ENCODE measurements at places on chromosomes 2 and 18.

DNA sequence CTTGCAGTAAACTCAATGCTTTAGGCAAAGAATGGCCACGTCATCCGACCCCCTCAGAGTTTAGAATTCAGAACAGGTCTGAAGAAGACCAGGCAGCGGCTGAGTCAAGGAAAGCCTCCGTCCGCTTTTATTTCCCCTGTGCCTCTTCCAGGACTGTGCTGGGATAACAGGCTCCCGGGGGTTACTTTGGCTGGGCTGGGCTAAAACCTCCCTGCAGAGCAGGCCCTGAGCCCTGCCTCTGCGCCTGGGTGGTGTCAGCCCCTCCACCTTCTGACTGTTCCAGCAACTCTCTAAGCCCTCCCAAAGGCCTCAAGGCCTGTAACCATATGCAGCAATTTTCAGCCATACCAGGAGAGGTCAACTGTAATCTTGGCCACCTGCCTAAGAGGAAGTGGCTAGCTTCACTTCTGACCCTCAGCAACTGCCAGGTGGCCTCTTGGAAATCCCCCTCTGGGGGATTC is 166.5 kb downstream of the RPIA start:
- no peak overlapping the region for H3K27ac ChIP-seq
- H3K4me1 ChIP-seq, result no peaks in the 10 kb centered on the region
- H3K4me3 ChIP-seq, result no peak overlapping the region
- DNase-seq, result no peak

- peak overlapping the region; percentile 73 for H3K4me3 ChIP-seq
- H3K27ac ChIP-seq, result no peak overlapping the region
- DNase-seq, result no peak
- H3K36me3 ChIP-seq, result no peaks in the 10 kb centered on the region
- H3K27me3 ChIP-seq, result peaks cover 75% of the 10 kb centered on the region
These were observed 481 bp downstream of the BCL11A start for GRCh38 chr2:60552851-60553494.

- no peak overlapping the region for H3K27ac ChIP-seq
- H3K27me3 ChIP-seq, result no peaks in the 10 kb centered on the region
- H3K36me3 ChIP-seq, result no peaks in the 10 kb centered on the region
- DNase-seq, result no peak
- H3K4me1 ChIP-seq, result peaks cover 14% of the 10 kb centered on the region
- H3K4me3 ChIP-seq, result no peak overlapping the region
These were observed 8.1 kb downstream of the TEX44 start for GRCh38 chr2:231600619-231601355.

- no peak for DNase-seq
- no peak overlapping the region for H3K27ac ChIP-seq
- H3K4me3 ChIP-seq, result no peak overlapping the region
These were observed 201.9 kb upstream of the RBMS1 start for GRCh38 chr2:160695402-160696086.

DNA sequence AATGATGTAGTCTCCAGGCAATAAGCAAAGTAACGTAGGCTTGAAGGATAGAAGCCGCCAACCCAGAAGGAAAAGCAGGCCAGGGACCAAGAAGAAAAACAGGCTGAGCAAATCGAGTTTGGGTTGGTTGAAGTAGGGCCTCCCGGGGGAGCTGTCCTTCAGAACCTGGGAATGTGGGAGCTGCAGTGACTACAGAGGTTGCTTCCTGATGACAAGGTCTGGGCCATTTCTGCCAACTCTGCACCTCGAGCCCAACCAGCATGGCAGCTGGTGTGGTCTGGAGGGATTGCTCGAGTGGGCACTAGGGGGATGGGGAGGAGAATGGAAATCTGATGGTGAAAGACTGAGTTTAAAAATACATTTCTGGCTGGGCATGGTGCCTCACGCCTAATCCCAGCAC is 14.1 kb downstream of the ACMSD start:
- no peaks in the 10 kb centered on the region for H3K27me3 ChIP-seq
- no peak overlapping the region for H3K4me3 ChIP-seq
- DNase-seq, result no peak
- H3K27ac ChIP-seq, result no peak overlapping the region
- no peaks in the 10 kb centered on the region for H3K36me3 ChIP-seq

DNA sequence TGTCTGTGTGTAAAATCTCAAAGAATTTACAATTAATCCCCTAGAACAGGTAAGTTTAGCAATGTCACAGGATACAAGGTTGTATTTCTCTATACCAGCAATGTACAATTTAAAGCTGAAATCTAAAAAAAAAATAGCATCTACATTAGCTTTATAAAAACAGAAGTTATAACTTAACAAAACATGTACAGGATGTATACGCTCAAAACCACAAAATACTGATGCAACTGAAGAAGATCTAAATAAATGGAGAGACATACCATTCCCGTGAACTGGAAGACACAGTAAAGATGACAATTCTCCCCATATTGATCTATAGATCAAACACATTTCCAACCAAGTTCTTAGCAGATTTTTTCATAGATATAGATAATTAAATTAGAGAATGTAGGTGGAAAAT is 17.5 kb upstream of the RANBP2 start:
- H3K36me3 ChIP-seq, result no peaks in the 10 kb centered on the region
- no peak for DNase-seq
- no peak overlapping the region for H3K27ac ChIP-seq
- no peaks in the 10 kb centered on the region for H3K27me3 ChIP-seq

DNA sequence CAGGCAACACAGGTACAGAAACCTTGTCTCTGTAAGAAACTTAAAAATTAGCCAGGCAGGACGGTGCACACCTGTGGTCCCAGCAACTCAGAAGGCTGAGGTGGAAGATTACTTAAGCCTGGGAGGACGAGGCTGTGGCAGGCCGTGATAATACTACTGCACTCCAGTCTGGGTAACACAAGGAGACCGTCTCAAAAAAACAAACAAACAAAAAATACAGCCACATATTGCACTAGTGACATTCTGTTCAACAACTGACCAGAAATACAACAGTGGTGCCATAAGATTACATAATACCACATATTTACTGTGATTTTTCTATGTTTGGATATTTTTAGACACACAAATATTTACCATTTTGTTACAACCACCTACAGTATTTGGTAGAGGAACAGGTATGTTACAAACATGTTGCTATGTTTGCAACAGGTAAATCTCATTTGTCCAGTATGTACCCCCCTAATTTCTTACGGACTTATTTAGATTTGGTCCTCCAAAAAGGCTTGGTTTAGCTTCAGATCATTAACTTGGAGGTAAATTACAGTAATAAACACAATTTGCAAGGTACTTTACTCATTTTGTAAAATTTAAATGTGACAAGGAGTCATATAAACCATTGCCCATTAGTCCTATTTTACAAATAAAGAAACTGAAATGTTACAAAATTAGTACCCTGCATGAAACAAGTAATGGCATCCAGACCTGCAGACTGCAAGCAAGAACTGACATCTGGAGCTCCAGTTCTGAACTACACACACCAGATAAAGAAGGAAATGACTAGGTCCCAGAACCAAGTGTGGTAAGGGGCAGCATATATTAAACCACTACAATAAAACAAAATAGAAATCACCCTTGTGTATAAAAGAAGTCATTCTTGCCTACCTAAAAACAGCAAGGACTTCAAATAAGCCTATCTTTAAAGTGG is 36.8 kb downstream of the TRIP12 start:
- H3K27ac ChIP-seq, result no peak overlapping the region
- no peaks in the 10 kb centered on the region for H3K27me3 ChIP-seq
- DNase-seq, result no peak
- no peak overlapping the region for H3K4me3 ChIP-seq

- no peaks in the 10 kb centered on the region for H3K4me1 ChIP-seq
- H3K27ac ChIP-seq, result no peak overlapping the region
- H3K36me3 ChIP-seq, result no peaks in the 10 kb centered on the region
- no peak for DNase-seq
- H3K27me3 ChIP-seq, result peaks cover under 1% of the 10 kb centered on the region
These were observed 130.9 kb upstream of the ASB18 start for GRCh38 chr2:236395067-236395466.

DNA sequence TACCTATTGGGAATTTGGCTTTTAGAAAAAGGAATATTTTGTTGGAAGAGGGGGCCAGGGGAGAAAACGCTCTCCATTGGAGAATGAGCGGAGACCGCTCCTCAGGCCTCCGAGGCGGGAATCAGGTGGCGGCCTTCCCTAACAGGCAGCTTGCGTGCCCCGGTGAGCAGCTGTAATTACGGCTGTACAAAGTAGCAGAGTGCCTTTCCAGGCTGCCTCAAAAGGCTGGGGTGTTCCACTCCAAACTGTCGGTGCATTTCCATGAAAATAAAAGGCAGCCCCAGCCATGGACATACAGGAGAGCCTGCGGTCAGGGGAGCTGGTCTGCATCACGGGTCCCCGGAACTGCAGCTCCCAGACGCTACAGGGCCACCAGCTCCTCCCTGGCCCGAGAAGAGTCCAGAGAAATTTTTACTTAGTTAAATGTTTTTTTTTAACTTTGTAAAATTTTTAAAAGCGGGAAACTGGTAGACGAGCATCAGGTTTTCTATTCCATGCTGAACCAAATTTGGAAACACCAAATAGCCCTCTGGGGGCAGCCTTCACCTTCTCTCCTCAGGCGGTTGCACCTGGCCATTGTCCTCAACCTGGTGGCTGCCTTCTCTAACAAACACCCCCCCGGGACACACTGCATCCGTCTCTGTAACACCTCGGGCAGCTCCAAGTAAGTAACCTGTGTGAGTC is 209.3 kb upstream of the SALL3 start:
- no peaks in the 10 kb centered on the region for H3K36me3 ChIP-seq
- no peaks in the 10 kb centered on the region for H3K27me3 ChIP-seq
- H3K4me1 ChIP-seq, result no peaks in the 10 kb centered on the region
- no peak for DNase-seq
- no peak overlapping the region for H3K27ac ChIP-seq

- H3K27me3 ChIP-seq, result no peaks in the 10 kb centered on the region
- H3K4me3 ChIP-seq, result no peak overlapping the region
- no peaks in the 10 kb centered on the region for H3K36me3 ChIP-seq
- DNase-seq, result peak; percentile 27
- no peak overlapping the region for H3K27ac ChIP-seq
These were observed 39.1 kb upstream of the HS6ST1 start for GRCh38 chr2:128357506-128358370.

DNA sequence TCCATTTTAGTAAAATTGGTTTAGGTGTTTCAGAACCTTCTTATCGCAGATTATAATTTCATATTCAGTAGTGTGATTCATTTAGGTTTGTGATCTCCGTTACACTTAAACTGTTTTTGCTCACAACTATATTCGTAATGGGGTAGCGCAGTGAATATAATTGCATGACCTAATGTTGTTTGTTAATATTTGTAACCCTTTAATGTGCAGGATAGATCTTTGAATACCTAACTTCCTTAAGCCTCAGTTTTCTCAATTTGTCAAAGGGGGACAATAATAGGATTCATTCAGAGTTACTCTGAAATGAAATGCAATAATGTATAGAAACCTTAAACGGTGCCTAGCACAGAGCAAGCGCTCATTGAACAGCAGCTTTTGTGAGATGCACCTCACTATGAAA is 558 bp upstream of the ZDBF2 start:
- H3K4me1 ChIP-seq, result no peaks in the 10 kb centered on the region
- peak; percentile 30 for DNase-seq
- H3K27me3 ChIP-seq, result peaks cover 60% of the 10 kb centered on the region
- H3K27ac ChIP-seq, result no peak overlapping the region
- H3K4me3 ChIP-seq, result peak overlapping the region; percentile 76
- H3K36me3 ChIP-seq, result no peaks in the 10 kb centered on the region

DNA sequence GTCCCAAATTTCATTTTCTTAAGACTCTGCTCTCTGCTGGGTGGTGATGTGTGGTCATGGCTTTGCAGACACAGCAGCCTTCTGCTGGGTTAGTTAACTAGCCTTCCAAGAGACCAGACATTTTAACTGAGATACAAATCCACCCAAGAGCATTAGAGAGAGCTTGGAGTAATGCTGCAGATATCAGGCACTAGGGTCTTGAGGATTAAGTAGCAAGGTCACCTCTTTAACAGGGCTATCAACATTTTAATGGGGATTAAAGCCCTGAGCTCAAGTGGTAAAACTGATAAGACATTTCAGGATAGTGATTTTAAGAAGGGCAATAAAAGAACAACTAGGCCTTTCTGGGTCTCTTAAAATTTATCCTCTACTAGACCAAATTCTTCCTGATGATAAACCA is 461.2 kb downstream of the MEIS1 start:
- no peak overlapping the region for H3K4me3 ChIP-seq
- H3K27me3 ChIP-seq, result no peaks in the 10 kb centered on the region
- H3K36me3 ChIP-seq, result no peaks in the 10 kb centered on the region
- no peak for DNase-seq
- no peaks in the 10 kb centered on the region for H3K4me1 ChIP-seq

- peak; percentile 65 for DNase-seq
- H3K27me3 ChIP-seq, result no peaks in the 10 kb centered on the region
- peaks cover 7% of the 10 kb centered on the region for H3K36me3 ChIP-seq
- peaks cover 49% of the 10 kb centered on the region for H3K4me1 ChIP-seq
- no peak overlapping the region for H3K4me3 ChIP-seq
- H3K27ac ChIP-seq, result peak overlapping the region; percentile 55
These were observed 12.9 kb downstream of the PREPL start for GRCh38 chr2:44348400-44348799.

GRCh38 chr18:23723121-23723520 is 33.9 kb downstream of the LAMA3 start:
- H3K27me3 ChIP-seq, result no peaks in the 10 kb centered on the region
- peak overlapping the region; percentile 74 for H3K27ac ChIP-seq
- DNase-seq, result no peak
- H3K4me1 ChIP-seq, result peaks cover 31% of the 10 kb centered on the region

DNA sequence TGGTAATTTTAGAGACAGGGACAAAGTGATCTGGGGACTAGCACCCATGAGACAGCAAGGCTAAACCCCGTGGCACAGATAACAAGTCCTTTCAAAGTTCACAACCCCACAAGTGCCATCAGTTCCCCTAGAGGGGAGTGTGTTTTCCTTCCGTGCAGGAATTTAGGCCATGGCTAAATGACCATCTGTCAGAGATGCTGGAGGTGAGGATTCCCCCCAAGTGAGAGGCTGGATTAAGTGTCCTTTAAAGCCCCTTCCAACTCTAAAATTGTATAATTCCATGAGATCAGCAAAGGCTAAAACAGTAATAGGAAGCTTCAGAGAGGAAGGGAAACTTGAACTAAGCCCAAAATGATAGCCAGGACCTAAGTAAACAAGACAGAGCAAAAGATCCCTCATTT is 8.7 kb downstream of the FEZ2 start:
- no peaks in the 10 kb centered on the region for H3K27me3 ChIP-seq
- DNase-seq, result no peak
- H3K4me3 ChIP-seq, result no peak overlapping the region
- no peak overlapping the region for H3K27ac ChIP-seq

DNA sequence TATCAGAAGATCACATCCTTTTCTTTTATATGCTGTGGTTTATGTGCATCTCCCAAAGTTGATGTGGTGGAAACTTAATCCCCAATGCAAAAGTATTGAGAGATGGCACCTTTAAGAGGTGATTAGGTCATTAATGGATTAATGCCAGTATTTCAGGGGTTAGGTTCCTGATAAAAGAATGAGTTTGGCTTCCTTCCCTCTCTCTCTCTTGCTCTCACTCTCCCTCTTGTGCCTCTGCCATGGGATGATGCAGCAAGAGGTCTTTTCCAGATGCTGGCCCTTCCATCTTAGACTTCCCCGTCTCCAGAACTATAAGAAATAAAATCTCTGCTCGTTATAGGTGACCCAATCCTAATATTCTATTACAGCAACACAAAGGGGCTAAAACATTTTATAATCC is 85.0 kb downstream of the TTC27 start:
- H3K27ac ChIP-seq, result no peak overlapping the region
- DNase-seq, result no peak
- H3K27me3 ChIP-seq, result no peaks in the 10 kb centered on the region
- peaks cover 20% of the 10 kb centered on the region for H3K4me1 ChIP-seq
- no peak overlapping the region for H3K4me3 ChIP-seq

- H3K4me3 ChIP-seq, result no peak overlapping the region
- H3K4me1 ChIP-seq, result peaks cover 29% of the 10 kb centered on the region
- H3K36me3 ChIP-seq, result no peaks in the 10 kb centered on the region
- no peaks in the 10 kb centered on the region for H3K27me3 ChIP-seq
- DNase-seq, result no peak
- no peak overlapping the region for H3K27ac ChIP-seq
These were observed 38.5 kb upstream of the ATP8B1 start for GRCh38 chr18:57841568-57841967.
